ENCODE measurements at places on chromosomes 4 and X.
A peak's percentile ranks its signal among the peaks of the same experiment; 100 is the strongest.

DNA sequence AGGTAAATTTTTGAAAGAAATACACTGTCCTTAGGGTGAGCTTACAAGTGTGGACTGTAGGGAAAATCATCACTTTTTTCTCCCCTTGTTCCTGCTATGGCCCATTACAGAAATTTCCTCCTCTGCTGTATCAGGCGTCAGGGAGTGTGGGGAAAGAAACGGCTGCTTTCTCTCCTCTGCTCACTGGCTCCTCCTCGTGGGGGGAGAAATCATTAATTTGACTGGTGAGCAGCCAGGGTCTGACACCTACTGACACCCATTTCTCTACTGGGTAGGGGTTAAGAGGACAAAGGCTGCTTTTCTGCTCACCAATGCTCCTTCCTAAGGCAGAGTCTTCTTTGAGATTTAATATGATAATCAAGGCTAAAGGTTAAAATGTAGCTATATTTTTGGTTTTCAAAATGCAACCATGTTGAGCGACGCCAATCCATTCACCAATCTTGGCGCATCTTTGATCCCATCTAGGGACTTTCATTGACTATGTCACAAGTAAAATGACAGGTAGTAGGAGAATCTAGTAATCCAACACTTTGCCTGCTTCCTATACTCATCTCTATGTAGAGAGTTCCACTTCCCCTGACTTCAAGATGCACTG lies 25.1 kb downstream of the SETD7 start:
- peak; percentile 59 for DNase-seq

- no peak for DNase-seq
These were observed 1701.5 kb upstream of the TENM3 start for GRCh38 chr4:180541678-180542077.

DNA sequence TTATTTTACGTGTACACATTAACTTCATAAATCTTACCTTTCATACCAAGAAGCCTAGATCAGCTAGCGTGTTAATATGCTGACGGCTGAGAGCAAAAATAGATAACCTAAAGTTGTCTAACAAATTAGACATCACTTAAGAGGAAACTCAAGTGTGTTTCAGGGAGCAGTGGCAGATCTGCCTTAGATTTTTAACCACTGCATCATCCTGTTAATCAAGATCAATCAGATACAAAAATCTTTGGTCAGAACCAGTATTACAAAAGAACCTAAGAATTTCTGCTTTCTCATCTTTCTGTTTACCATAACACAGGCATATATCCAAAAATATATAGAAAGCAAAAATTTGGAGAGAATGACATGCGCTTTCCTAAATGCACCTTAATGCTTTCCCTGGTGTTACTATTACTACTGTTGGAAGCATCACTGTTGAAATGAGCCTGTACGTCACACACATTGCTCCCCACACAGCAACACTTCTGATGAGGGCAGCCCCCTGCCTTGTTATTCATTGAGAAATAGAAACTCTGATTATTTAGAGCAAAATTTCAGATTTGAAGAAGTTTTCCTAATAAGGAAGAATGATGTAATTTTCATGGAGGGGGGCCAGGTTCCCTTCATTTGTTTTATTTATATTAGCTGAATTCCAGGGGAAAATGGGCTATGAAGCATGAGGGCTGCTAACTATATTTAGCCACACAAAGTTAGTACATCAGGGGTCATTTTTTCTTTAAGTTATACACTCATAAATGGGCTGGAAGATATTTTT lies 152.3 kb downstream of the CBR4 start:
- no peak for DNase-seq

DNA sequence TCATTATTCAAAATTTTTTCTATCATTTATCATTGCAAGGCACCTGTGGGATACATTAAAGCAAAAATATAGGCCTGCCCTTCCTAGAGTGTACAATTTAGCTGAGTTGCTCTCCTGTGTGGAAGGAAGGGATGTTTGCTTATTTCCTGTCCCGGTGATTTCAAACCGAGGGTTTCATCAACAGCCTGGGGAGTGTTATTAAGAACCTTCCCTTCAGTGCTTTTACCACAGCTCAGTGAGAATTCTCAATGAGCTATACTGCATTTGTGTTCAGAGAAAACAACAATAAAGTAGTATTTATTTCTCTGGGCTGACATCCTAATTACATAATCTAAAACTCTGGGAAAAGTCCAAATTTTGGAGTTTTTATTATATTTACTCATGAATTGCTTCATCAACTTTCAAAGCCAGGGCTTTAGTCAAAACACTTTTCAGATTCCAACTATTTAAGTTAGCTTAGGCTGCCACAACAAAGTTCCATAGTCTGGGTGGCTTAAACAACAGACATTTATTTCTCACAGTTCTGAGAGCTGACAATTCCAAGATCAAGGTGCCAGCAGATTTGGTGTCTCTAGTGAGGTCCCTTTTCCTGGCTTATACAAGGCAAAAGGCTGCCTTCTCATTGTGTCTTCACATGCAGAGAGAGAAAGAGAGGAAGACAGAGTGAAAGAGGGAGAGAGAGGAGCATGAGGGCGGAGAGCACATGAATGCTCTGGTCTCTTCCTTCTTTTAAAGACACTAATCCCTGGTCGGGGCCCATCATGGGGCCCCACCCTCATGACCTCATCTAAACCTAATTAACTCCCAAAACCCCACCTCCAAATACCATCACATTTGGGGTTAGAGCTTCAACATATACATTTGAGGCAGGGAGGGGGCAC lies 62.6 kb downstream of the MMRN1 start:
- no peak for DNase-seq

DNA sequence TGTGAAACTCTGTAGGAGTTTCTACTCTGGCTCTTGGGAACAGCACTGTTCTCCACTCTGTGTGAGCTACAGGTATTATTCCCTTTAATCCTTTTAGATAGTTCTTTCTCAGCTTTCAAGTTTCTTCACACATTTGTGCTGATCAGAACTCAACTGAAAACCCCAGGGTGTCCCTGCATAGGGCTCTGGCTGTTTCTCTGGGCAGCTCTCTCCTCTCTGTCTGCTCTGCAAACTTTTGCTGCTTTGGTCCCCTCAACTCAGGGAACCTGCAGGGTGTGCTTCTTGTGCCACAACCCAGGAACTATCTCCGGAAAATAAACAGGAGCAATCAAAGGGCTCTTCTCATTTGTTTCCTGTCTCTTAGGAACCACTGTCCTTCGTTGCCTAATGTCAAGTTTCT lies 196.6 kb upstream of the GABRA2 start:
- DNase-seq, result no peak

DNA sequence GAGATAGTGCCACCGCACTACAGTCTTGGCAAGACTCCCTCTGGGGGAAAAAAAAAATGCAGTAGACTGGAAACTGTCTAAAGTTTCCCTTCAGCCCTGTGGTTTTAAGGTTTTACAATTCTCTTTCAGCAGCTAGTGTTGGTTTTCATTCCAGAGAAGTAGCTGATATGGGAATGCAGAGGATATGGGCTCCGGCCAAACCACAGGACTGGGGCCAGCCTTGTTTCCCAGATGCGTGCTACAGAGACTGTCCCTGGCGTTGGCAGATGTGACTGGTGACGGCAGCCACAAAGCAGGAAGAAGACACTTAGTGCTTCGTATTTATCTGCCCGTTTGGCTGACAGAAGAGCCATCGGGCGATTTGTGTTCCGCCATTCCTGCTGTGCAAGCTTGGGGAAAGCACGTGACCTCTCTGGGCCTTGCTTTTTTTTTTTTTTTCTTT lies 43.2 kb downstream of the ZBTB49 start:
- DNase-seq, result no peak

DNA sequence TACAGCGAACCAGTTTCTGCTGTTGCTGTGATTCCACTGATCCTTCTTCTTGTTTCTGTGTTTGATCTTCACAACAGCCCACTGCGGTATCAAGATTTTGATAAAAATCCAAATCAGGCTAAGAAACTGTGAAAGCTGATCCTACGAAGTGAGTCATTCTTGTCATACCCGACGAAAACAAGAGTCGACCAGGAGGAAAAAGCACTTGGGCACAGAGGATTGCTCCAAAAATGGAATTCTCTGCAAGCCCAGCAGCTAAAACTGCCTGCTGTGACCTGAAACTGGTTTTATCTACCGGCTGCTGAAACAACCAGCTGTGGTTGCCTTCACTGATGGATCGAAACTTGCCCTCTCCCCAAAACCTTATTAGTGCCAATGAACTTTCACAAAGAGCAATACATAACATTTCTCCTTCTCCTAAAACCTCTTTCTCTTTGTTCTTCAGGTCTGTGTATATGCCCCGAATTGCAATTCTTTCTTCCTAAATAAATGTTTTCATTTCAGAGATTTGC lies 607.0 kb upstream of the PRKX start:
- DNase-seq, result no peak
